A172 (cell line): ENCODE measurements at places on chromosomes 11 and 22.
A peak's percentile ranks its signal among the peaks of the same experiment; 100 is the strongest.

DNA sequence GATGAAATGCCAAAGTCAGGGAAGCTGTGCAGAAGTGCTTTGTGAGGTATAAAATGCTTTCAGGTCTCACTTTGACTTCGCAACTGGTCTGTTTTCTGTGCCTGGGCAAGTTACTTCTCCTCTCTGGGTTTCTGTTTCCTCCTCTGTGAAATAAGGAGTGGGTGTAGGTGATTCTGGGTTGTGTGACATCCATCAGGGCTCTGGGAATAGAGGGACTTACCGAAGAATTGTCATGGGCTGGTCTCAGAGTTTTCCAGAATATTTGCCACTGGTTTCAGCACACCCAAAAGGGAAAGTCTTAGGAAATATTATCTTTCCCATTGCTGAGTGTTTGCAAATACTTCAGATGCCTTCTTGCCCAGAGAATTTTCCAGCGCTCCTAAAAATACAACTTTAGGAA is 118.4 kb downstream of the KIAA1671 start:
- DNase-seq: no peak

DNA sequence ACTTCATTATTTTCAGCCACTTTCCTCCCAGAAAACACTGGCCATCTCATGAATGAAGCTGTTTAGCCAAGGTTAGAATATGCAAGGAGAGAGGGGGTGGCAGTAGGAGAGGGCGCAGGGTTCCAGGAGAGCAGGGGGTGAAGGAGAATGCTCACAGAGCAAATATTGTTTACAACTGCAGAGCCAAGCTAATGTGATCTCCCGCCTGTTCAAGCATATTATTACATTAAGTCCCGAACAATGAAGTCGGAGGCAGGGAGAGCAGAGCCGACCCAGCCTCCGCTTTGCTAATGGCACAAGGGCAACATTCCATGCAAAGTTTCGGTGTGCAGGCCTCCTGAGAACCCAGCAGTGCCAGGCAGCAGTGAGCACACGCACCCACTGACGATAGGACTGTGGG is 80.1 kb downstream of the MICAL3 start:
- DNase-seq: no peak

GRCh38 chr11:6437993-6438392 is 2.8 kb downstream of the HPX start:
- DNase-seq: no peak

GRCh38 chr22:42754658-42755057 is 34.0 kb upstream of the A4GALT start:
- peak; percentile 74 for DNase-seq

- DNase-seq: no peak
Measured at GRCh38 chr22:41382610-41383009, 868 bp downstream of the TEF start.

- no peak for DNase-seq
Measured at GRCh38 chr22:24496234-24496633, 1.1 kb downstream of the UPB1 start.

- DNase-seq: no peak
Measured at GRCh38 chr11:2662024-2662312, 37.8 kb downstream of the KCNQ1OT1 start.

DNA sequence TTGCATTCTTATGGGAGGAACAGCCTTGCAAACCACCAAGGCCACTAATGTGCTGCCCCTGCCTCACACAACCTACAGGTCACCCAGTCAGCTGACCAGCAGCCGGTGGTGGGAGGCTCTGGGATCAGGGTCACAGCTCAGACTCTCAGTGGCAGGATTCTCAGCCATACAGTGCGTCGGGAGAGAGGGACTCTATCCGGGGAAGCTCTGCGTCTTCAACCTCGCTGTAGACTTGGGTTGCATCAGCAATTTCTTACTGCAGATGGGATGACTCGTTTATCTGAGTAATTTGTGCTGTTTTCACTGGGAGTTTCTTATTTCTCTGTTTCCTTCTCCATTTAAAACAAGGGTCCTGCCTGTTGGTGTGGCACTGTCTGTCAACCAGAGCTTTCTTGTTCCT is 257.7 kb downstream of the TBC1D22A start:
- DNase-seq: no peak

DNA sequence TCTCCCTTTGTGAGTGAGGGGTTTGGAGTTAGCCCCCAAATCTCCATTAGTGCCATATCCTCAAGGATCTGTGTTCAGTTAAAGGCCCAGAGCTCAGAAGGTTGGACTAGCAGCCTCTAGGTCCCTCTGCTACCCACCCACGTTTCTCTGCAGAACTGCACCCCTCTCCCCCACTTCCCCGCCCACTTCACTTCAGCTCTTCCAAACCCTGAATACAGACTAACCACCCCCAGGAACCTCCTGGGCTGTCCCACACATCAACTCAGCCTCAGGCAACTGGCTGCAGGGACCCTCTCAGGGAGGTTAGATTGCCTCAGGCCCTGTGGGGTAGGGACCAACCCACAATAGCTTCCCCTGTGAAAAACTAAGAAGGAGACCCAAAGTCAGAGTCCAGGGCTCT is 840 bp downstream of the VPREB3 start:
- no peak for DNase-seq

DNA sequence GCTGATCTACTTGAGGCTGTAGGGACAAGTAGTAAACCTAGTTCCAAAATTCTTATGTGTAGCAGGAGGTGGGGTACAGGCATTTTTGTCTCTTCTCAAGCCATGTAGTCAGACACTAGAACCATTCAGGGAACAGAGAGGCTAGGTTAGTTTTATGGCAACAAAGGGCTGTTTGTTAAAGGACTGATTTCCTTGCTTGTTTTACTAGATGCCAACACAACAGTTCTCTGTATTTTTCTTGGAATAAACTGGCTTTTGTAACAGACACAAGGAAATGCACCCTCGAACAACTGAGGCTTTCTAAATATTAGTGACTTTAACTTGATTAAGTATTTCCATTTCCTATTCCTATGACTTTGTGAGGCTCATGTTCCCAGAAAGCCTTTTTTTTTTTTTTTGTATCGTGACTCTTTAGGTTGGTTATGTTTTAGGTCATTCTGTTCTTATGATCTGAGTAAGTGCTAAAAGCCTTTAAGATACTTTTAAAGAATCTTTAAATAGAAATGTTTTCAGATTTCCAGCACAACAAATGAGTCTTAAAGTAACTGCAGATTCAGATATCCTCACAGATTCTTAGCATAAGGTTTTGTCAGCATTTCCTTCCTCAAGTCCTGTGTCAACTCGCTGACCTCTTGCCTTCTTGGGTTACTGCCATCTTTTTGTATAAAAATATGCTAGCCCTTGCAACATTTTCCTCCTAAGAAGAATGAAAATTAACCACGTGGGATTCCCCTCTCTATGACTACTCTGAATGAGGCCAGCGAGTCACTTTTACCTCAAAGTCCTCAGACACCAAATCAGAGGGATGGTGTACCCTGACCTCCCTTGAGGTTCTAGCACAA is 92.5 kb downstream of the CCDC83 start:
- peak; percentile 51 for DNase-seq

- DNase-seq: no peak
Measured at GRCh38 chr11:109972181-109972715, 120.9 kb upstream of the ZC3H12C start.

- DNase-seq: no peak
Measured at GRCh38 chr11:111573821-111574249, 28.4 kb upstream of the SIK2 start.

DNA sequence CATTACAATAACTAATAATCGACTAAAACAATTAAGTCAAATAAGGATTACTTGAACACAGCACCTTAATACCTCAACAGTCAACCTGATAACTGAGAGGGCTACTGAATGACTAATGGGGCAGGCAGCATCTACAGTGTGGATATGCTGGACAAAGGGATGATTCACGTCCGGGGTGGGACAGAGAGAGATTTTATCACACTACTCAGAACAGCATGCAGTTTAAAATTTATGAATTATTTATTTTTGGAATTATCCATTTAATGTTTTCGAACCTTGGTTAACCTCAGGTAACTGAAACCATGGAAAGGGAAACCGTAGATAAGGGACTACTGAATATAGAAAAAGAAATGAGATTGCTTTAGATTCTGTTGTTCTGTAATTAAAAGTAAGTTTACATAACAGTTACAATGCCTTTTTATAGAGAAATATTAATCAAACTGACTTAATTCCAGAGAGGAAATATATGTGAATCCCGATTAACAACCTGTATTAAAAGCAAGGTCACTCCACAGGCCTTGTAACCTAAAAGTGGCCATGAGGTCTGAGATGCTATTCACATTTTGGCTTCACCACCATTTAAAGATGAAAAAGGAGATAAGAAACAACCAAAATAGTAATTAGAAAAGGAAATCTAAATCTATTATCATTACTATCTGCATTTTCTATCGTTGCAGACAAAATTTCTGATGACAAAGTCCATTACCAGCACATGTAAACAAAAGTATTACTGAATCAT is 119.0 kb upstream of the TP53AIP1 start:
- DNase-seq: peak; percentile 79

DNA sequence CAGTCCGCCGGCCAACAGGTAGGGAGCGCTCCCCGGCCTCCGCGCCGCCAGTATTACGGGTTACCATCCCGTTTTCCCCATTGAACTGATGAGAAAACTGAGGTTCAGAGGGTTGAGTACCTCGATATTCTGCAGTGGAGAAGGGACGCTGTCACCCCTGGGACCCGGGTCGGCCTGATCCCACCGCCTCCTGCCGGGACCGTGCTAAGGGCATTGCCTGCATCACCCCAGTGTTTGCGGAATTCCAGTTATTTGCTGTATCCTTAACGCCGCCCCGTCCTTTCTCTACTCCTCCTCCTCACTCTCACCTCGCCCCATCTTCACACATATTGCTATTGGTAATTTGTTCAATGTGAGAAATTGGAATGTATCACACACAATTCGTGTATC is 370 bp upstream of the A4GALT start:
- no peak for DNase-seq

DNA sequence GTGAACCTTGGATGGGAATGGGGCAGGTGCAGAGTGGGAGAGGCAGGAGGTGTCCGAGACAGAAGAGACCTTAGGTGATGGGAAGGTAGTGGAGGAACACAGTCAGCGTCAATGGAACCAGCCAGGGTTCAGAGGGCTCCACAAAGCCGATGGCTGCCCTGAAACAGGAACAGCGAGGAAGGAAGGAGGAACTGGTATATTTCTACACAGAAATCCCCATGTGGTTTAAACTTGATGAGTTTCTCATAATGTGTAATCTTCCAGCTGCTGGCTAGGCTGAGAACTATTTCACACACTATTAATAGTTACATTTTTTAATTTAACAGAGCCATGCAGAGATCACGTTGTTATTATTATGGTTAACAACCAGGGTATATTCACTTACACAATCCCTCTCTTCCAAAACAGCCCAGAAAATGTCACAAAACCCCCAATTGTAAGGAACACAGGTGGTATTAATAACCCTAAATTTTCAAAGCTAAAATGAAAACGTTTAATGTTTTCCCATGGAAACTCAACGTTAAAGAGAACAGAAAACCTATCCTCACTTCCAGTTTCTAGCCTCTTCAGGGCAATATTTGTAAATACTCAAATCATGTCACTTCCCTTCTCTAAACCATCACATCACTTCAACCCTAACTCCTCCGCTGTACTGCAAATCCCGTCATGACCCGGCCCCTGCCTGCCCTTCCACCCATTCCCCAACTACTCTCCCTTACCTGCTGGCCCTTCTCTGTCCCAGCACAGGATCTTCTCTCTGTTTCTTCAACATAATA is 74.5 kb upstream of the ARFGAP3 start:
- no peak for DNase-seq

- DNase-seq: no peak
Measured at GRCh38 chr11:100887659-100888058, 200.6 kb downstream of the ARHGAP42 start.

DNA sequence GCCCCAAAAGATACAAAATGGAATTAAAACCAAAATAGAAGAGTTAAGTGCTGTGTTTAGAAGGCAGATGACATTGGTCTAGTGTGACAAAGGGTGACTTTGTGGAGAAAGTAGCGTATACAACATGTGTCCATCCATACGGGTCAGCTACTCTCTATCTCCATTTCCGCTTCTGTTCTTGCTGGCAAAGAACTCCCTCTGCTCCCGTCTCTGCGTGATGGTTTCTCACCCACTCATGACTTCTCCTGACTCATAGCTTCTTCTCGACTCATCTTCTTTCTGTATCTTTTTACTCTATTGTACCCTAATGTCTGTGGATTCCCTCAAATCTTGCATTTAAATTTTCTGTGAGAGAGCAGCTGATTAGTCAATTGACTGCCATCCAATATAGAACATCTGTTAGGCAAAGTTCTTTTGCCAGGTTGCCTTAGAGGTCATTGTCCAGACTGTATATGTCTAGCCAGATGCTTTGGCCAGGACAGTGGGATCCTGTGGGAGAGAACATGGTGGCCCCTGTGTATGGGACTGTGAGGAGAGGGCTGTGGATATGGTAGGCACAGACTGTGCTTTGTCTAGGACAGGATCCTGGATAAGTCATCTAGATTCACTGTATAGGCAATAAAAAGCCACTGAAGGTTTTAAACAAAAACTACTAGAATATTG is 28.4 kb downstream of the MMP13 start:
- no peak for DNase-seq

- DNase-seq: no peak
Measured at GRCh38 chr11:61675826-61676225, 4.4 kb upstream of the DAGLA start.

DNA sequence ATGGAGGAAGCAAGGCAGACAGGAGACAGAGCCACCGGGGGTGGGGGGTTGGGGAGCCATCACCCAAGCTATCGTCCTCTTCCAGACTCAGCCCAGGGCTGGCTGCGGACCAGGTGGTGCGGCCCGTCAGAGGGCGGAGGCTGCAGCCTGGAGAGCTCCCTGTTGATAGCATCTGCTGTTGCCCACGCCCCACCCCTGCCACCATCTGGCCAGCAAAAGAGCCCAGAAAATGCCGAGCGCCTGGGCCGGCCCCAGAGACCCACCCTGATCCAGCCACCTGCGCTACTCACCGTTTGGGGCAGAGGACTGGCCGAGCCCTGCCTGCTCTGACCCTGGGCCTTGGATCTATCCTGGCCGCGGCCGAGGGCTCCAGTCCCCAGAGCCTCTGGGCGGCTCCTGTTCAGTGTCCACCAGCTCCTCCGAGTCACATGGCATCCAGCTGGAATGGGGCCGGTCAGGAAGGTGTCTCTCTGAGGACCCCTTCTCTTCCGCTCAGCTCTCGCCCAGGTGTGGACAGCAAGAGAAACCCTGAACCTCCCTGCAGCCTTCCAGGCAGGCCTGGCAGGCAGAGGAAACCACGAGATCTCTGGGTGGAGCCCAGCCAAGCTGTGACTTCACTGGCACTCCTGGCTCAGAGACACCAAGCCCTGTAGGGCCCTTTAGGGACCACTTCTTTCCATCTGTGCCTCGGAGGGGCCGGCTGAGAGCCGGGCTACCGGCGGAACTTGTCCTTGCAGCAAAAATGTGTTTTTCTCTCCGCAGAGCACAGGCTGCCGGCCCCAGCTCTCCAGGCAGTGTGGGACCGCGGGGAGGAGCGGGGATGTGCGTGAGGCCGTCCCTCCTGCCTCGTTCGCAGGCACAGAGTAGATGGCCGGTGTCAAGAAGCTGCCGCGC is at the start of gene MRGPRE:
TSS of gene MRGPRE (minus strand) at position 567 of the 894 bp plus-strand sequence. CDS start 3,618 bp downstream, outside the sequence.
- DNase-seq: no peak

DNA sequence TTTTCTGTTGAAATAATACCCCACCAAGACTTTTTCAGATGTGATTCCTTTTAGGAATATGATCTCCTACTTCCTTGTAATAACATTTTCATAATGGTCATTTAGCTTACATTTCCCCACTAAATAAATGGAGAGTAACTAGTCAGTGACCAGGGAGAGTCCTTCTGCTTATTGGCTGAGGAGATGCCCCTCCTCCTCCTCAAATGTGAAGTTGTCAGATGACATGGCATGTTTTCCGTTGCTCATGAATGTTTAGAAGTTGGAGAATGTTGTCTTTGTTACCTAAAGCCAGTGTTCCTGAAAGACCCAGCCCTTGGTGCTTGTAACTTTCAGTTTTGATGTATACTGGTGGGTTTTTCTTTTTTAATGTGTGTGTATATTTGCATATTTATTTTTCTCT is 38.2 kb downstream of the CSRP3 start:
- no peak for DNase-seq
